ENCODE measurements at places on chromosomes 4 and X.

DNA sequence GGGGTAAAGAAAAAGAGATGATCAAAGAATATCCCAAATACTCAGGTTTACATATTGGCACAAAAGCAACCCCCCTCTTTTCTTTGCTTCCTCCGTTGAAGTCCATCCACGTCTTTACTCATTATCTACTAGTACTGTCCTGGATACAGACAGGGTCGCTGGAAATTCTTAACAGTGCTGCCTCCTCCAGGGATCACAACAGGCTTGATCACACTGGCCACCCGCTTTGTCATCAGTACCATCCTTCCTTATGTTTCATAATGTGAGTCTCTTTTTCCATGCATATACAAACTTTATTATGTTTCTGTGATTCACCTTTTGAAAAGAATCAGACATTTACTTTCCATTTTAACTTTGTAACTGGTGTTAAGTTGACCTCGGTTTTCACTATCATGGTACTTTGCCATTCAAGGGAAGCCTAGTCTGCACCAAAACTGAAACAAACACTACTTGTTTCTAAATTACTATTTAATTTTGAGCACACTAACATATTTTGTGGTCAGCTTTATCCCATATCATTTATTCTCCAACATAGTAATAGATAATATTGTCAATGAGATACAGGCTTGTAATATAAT is 387.5 kb upstream of the PPP1R2C start:
- DNase-seq = no peak

- no peak for DNase-seq
Observed at GRCh38 chr4:84750960-84751283, 168.0 kb downstream of the CDS1 start.

- DNase-seq = no peak
Observed at GRCh38 chr4:87268411-87268810, 48.0 kb upstream of the KLHL8 start.

- DNase-seq = peak; percentile 91
Observed at GRCh38 chr4:8403173-8403753, 37.3 kb downstream of the ACOX3 start.

DNA sequence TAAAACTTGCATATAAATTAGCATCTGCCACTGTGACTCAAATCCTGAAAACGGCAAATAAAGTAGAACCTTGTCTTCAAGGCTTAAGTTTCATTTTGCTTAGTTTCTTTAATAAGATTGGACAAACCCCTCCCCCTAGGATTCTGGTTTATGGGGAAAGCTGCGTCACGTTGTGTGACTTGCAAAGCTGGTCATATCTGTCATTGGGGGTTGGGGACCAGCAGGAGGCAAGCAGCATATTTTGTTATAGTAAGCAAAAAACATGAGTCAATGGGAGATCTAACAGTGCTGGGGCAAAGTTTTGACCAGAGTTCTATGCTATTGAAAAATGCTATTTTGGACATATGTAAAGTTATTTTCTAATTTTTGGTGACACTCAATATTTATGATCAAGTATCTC is 407.3 kb downstream of the PCDH18 start:
- no peak for DNase-seq
